ENCODE measurements at places on chromosomes 11 and 22. TPM values are rescaled to one million over a fixed set of nuclear protein-coding genes. Genes with fewer than 3 reads are reported as not detected.

DNA sequence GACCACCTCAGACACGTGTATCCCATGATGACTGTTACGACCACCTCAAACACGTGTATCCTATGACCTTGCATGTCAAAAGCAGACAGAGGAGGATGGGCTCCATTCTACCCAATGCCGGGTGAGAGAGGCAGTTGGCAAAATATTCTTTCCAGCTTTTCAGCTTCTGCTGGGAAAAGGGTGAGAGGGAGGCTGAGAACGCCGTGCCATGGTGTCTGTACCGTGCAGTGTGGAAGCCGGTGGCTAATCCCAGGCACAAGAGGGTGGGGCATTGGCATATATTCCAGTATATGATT is 1478.4 kb downstream of the TBC1D22A start:
- no peak overlapping the region for H3K4me3 ChIP-seq
- H3K4me1 ChIP-seq = peaks cover 18% of the 10 kb centered on the region
- DNase-seq = no peak
- no peaks in the 10 kb centered on the region for H3K36me3 ChIP-seq

DNA sequence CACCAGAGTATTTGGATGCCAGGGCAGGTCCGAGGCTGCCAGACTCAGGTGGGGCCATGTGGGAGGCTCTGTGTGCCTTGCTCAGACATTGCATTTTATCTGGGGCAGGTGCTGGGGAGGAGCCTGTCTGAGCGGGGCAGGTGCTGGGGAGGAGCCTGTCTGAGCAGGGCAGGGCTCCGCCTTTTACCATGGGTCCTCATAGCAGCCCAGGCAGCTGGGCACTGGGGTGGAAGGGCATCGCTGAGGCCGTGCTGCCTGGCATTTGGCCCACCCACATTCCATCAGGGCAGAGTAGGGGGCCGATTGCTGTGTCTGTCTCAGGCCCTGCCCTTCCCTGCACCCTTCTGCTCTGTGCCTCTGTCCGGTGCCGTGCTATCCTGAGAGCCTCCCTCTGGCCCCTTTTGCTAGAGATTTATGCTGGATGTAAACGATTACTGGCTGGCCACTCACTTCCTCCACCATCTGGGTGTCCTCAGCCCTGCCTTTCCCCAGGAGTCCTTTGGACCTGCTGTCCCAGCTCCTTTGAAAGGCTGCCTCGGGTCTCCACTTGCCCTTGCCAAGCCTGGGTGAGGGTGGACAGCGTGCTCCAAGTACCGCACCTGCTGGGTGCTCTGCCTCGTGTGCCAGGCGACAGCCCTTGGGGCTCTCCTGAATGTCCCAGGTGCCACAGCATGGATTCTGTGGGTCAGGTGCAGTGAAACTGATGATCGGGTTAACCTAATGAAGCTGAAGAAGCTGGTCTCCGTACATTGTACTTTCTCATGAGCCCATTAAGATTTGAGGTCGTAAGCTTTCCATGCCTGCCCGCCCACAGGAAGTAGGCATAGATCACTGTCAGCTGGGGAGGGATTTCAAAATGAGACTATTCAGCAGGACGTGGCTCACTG is 281.6 kb downstream of the TBC1D22A start:
- peaks cover 22% of the 10 kb centered on the region for H3K4me1 ChIP-seq
- H3K4me3 ChIP-seq = peak overlapping the region; percentile 65
- no peaks in the 10 kb centered on the region for H3K27me3 ChIP-seq
- peaks cover 8% of the 10 kb centered on the region for H3K36me3 ChIP-seq
- DNase-seq = no peak
- peak overlapping the region; percentile 74 for H3K27ac ChIP-seq

The BAIAP2L2 gene
- total RNA-seq = 12.1 TPM

The SMTNL1 gene
- not detected for total RNA-seq

- no peak for DNase-seq
- no peaks in the 10 kb centered on the region for H3K4me1 ChIP-seq
- H3K27ac ChIP-seq = no peak overlapping the region
These were observed 156.3 kb downstream of the GRM5 start for GRCh38 chr11:88909500-88909899.

The SCGB2A2 gene
- not detected for total RNA-seq

GRCh38 chr11:41201156-41201555 is 258.3 kb downstream of the LRRC4C start:
- peaks cover 12% of the 10 kb centered on the region for H3K4me1 ChIP-seq
- H3K27ac ChIP-seq = no peak overlapping the region
- DNase-seq = no peak
- H3K4me3 ChIP-seq = no peak overlapping the region
- H3K36me3 ChIP-seq = no peaks in the 10 kb centered on the region

The TRIM22 gene
- total RNA-seq = 27.4 TPM

Measured in type B pancreatic cell (in vitro differentiated cells).